ENCODE measurements at places on chromosomes 5 and 9.

DNA sequence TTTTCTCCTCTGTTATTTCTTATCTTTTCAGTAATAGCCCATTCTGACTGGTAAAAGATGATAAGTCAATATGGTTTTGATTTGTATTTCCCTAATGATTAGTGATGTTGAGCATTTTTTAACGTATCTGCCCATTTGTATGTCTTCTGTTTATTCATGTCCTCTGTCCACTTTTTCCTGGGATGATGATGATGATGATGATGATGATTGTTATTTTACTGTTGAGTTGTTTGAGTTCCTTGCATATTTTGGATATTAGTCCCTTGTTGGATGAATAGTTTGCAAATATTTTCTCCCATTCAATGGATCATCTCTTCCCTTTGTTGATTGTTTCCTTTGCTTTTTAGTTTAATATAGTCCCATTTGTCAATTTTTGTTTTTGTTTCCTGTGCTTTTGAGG lies 27.0 kb downstream of the UTP15 start:
- H3K4me3 ChIP-seq: no peak overlapping the region
- H3K4me1 ChIP-seq: no peaks in the 10 kb centered on the region
- DNase-seq: no peak
- no peaks in the 10 kb centered on the region for H3K36me3 ChIP-seq

- no peak overlapping the region for H3K4me3 ChIP-seq
- no peaks in the 10 kb centered on the region for H3K4me1 ChIP-seq
- no peak for DNase-seq
- no peaks in the 10 kb centered on the region for H3K27me3 ChIP-seq
- H3K27ac ChIP-seq: no peak overlapping the region
- no peaks in the 10 kb centered on the region for H3K36me3 ChIP-seq
These were observed 2.1 kb downstream of the NIPSNAP3B start for GRCh38 chr9:104766025-104766424.

- H3K4me1 ChIP-seq: peaks cover 9% of the 10 kb centered on the region
- DNase-seq: peak; percentile 54
- peak overlapping the region; percentile 37 for H3K4me3 ChIP-seq
- no peaks in the 10 kb centered on the region for H3K36me3 ChIP-seq
- H3K27me3 ChIP-seq: no peaks in the 10 kb centered on the region
These were observed 5.5 kb upstream of the SET start for GRCh38 chr9:128683340-128684064.

DNA sequence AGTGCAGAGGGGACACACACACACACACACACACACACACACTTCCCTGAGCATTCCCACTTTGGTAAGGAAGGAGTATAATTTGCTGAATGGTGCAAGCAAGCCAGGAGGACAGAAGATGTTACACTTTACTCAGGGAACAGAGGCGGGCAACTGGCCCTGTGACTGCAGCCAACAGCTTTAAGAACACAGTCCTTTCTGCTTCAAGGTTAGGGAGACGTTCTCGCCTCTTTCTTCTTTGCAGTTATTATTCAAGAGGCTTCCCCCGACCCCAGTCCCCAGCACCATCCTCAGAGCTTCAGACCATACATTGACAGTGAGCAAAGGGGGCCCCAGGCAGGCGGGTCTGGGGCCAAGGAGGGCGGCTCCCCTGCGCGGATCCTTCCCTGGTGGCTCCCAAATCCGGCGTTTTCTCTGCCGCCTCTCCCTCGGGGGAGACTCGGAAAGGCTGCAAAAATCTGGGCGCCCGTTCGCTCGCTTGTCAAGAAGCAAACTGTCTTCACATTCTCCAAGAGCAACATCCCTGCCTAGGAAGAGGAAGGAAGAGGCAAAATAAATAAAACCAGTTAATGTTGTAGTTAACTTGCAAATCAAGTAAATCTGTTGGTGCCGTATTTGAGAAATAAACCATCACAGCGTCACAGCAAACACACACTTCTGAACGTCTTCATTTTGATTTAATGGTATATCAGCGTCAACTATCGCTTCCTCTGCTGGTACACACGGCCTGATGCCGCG lies 3.8 kb upstream of the LHX2 start:
- H3K27ac ChIP-seq: no peak overlapping the region
- no peak for DNase-seq
- no peak overlapping the region for H3K4me3 ChIP-seq
- no peaks in the 10 kb centered on the region for H3K4me1 ChIP-seq
- no peaks in the 10 kb centered on the region for H3K36me3 ChIP-seq

GRCh38 chr5:138738399-138738798 lies 14.8 kb upstream of the CTNNA1 start:
- H3K27ac ChIP-seq: no peak overlapping the region
- no peaks in the 10 kb centered on the region for H3K36me3 ChIP-seq
- no peaks in the 10 kb centered on the region for H3K4me1 ChIP-seq

DNA sequence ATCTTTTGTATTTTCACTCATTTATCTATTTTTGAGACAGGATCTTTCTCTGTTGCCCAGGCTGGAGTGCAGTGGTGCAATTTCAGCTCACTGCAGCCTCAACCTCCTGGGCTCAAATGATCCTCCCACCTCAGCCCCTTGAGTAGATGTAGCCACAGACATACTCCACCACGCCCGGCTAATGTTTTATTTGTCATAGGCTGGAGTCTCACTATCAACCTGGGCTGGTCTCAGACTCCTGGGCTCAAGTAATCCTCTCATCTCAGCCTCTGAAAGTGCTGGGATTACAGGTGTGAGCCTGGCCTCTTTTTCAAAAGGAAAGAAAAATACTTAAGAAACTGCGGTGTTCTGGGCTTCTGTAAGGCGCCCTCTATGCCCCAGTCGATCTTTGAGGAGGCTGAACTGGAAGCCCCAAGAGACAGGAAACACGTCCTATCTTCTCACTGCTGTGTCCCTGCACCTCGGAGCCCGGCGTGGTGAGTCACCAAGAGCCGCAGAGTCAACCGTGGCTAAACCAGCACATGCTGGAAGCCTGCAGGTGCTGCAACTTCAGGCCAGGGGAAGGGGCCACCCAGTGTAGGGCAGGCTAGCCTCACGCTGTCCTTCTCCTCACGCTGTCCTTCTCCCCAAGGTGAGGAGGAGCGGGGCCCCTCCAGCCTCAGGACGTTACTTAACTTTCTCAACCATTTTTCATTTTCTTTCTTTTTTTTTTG lies 15.2 kb upstream of the LHX3 start:
- no peak overlapping the region for H3K27ac ChIP-seq
- no peak for DNase-seq
- H3K27me3 ChIP-seq: no peaks in the 10 kb centered on the region
- peaks cover 6% of the 10 kb centered on the region for H3K36me3 ChIP-seq

- no peaks in the 10 kb centered on the region for H3K4me1 ChIP-seq
- H3K27ac ChIP-seq: no peak overlapping the region
- DNase-seq: no peak
- H3K4me3 ChIP-seq: no peak overlapping the region
- no peaks in the 10 kb centered on the region for H3K27me3 ChIP-seq
These were observed 20.7 kb downstream of the NLN start for GRCh38 chr5:65742565-65743231.

GRCh38 chr5:18992264-18992663 lies 995.7 kb downstream of the CDH18 start:
- no peak overlapping the region for H3K4me3 ChIP-seq
- no peaks in the 10 kb centered on the region for H3K36me3 ChIP-seq
- H3K27me3 ChIP-seq: no peaks in the 10 kb centered on the region
- DNase-seq: no peak
- H3K4me1 ChIP-seq: no peaks in the 10 kb centered on the region

- H3K27ac ChIP-seq: no peak overlapping the region
- H3K4me1 ChIP-seq: no peaks in the 10 kb centered on the region
- no peak for DNase-seq
These were observed 44.9 kb downstream of the NKD2 start for GRCh38 chr5:1053391-1054017.

DNA sequence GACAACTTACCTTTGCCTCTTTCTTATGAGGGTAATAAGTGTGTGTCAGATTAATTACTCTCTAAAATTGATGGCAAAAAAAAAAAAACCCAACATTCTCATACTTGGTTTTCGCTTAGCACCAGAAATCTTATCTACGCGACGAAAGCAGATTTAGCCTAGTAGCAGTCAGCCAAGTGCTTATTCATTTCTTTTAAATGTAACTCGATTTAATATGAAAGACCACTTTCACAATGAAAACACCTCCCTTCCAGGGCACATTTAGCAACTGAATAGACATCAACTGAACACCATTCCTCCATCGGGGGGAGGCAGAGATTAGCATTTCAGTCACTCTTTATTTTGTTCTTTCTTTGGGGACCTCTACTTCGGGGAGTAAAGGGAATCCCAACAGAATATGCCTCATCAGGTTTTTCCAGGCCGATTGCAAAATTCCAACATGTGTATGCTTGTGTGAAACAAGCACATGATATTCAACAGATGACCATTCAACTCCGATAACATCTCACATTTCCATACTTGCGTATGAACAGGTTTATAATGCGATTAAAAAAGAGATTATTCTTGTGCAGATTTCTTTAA lies 124.1 kb upstream of the RETREG1 start:
- no peak overlapping the region for H3K27ac ChIP-seq
- no peak overlapping the region for H3K4me3 ChIP-seq
- DNase-seq: peak; percentile 71
- no peaks in the 10 kb centered on the region for H3K27me3 ChIP-seq
- H3K4me1 ChIP-seq: peaks cover 3% of the 10 kb centered on the region

DNA sequence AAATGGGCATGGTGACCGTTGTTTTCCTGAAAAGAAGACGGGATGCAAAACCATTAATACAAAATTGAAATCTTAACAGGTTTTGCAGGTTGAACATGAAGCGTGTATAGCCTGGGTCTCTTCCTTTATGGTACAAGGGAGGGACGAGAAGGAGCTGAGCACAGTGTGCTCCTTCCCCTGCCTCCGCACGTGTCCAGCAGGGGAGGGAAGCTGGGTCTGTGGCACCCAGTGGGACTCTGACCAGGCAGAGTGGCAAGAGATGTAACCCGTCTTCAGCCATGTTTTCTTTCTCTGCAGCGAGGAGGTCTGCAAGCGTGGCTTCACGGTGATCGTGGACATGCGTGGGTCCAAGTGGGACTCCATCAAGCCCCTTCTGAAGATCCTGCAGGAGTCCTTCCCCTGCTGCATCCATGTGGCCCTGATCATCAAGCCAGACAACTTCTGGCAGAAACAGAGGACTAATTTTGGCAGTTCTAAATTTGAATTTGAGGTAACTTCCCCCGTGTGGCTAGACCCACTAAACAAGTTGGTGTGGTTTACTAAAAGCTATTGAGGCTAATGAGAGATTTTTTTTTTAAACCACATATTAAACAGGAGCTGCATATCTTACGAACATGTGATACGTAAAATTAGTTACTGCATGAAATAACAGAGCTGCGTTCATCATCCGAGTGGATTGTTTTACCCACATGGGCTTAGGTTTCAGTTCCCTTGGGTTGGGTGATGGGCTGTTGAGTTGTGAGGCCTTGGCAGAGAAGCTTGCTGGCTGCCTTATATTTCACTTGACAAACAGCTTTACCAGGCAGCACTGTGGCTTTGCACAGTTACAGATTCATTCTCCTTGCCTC lies 143.7 kb downstream of the TRIO start:
- H3K36me3 ChIP-seq: no peaks in the 10 kb centered on the region
- no peak overlapping the region for H3K27ac ChIP-seq
- H3K4me3 ChIP-seq: no peak overlapping the region
- H3K4me1 ChIP-seq: no peaks in the 10 kb centered on the region

DNA sequence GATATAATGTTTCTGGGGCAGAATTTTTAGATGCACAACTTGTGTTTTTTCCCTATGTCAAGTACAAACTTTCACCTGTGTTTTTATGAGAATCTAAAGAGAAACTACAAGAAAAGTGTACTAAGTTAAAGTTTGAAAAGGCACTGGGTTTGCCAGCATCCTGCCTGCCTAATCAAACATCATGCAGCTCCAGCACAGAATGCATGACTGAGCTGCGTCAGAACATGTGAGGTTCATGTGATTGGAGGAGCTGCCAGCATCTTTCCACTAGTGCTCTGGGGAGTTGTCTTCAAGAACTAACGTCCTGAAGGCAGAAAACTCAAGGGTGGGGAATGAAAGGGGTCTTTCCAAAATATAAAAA lies 46.1 kb upstream of the RIC1 start:
- no peak overlapping the region for H3K27ac ChIP-seq
- DNase-seq: no peak
- H3K27me3 ChIP-seq: no peaks in the 10 kb centered on the region
- no peak overlapping the region for H3K4me3 ChIP-seq

DNA sequence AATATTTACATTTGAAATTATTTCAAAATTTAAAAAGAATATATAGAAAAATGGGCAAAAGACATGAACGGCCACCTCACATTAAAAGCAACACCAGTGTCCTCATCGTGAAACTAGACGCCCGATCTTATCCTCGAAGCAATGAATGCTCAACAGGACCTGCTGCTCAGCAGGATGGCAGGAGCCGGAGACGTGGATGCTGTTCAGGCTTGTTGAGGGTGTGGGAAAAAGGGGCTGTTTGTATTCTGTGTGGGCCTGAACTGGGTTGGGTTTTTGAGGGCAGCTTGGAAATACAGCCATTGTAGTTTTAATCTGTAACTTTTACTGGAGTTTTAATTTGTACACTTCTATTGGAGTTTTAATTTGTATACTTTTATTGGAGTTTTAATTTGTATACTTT lies 20.3 kb downstream of the EXOC3 start:
- peaks cover 6% of the 10 kb centered on the region for H3K36me3 ChIP-seq
- no peak overlapping the region for H3K4me3 ChIP-seq
- H3K4me1 ChIP-seq: no peaks in the 10 kb centered on the region
- no peaks in the 10 kb centered on the region for H3K27me3 ChIP-seq
- DNase-seq: no peak

- H3K27ac ChIP-seq: no peak overlapping the region
- DNase-seq: no peak
- H3K36me3 ChIP-seq: no peaks in the 10 kb centered on the region
- H3K4me1 ChIP-seq: no peaks in the 10 kb centered on the region
These were observed 47.9 kb upstream of the FKTN start for GRCh38 chr9:105510024-105510423.

DNA sequence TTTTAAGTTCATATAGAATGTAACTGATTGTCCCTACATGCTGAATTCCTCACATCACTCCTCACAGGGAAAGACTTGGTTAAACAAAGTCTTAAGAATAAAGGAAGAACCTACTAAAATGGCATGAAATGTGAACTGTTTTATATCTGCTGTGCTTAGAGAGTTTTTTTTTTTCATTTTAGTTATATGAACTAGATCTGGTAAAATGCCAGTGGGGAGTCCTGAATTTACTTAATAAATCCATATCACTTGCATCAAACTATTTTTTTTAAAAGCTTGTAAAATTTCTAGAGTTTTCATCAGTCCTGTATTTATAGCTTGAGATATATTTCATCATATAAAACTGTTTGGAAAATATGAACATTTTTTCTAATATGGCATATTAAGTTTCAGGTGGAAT lies 1528.6 kb downstream of the EFNA5 start:
- H3K27me3 ChIP-seq: no peaks in the 10 kb centered on the region
- H3K27ac ChIP-seq: no peak overlapping the region
- no peak overlapping the region for H3K4me3 ChIP-seq
- H3K36me3 ChIP-seq: no peaks in the 10 kb centered on the region
